ENCODE measurements at places on chromosomes 1 and 21.

GRCh38 chr21:44982558-44983250, 42.9 kb downstream of the SLX9 start:
- DNase-seq, result no peak

GRCh38 chr1:86271046-86271445, 114.5 kb upstream of the COL24A1 start:
- DNase-seq, result no peak

GRCh38 chr1:12064073-12064969, 1.2 kb downstream of the TNFRSF8 start:
- DNase-seq, result no peak

- no peak for DNase-seq
These were observed 25.4 kb upstream of the SLC16A1 start for GRCh38 chr1:112981426-112981825.

DNA sequence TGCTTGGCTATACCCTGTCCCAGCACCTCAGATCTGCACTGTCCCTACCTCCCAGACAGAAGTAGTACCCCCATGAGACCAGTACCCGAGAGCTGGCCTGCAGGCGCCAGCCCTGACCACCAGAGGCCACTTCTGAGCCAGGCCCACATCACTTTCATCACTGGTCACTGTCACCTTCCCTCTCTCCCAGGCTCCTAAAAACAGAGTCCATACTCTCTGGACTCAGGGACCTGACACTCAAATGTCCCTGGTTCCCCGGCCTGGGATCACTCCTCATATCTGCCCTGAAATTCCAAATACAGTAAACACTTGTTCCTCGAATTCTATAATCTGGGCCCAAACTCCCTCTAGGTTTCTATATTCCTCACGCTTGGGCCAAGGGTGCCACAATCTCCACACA, 18.7 kb downstream of the TMEM53 start:
- DNase-seq, result no peak

DNA sequence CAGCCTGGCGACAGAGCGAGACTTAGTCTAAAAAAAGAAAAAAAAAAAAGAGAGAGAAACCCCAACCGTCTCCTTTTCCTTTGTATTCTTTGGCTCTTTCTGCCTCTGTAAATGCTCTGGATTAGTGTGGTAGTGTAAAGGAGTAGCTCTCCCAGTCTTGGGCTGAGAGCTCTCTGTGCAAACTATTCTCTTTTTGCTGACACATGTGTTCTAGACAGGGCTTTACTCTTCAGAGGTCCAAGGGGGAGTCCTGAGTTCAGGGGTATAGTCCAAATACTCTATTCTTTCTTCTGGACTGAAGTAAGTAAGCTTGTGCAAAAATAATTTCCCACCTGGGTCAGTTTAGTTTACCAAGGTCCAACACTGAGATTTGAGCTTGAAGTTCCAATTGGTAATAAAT, 183.8 kb upstream of the KCNK2 start:
- no peak for DNase-seq

DNA sequence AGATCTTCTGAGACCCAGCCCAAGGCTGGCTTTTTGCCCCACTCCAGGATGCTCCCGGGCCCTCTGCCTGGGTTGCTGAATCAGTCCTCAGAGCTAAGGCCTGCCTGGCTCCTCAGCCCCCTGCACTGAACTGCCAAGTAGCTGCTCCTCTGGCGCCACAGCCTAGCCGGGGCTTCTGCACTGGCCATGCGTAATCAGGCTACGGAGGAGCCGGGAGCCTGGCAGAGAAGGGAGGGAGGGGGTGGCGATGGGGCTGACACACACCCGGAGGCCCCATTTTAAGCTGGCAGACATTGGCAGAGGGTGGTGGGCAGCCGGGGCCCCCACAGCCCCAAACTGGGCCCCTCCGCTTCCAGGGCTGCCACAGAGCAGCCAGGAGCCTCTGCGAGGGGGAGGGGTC, 38.7 kb downstream of the ALPL start:
- DNase-seq, result no peak

DNA sequence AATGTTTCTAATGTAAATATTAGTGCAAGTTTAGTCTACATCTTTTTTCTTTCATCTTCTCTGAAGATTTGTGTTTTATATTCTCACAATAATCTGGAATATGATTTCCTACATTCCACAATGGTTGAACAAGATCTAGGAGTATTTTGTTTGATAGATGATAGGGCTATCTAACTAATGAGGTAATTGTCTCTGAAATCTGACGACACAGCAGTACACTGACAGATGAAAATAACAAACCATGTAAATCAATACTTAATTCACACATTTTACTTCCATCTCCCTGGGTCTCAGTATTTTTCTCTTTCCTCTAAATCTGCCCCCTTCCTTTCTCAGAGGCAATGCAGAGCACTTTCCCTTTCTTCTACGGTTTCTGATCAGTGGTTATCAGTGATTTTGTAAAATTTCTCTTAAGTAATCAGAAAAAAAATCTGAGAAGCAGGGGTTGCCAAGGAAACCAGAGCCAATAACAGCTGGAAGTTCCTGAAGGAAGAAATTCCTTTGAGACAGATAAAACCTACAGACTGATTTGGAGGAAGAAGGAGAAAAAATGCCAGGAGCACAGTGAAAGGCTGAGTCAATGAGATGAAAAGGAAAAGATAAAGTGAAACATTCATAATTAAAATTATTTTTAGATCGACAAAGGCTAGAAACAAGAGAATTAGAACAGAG, 7.3 kb upstream of the ANKRD13C start:
- DNase-seq, result no peak
